Hematopoietic multipotent progenitor cell treated with erythropoietin and hydrocortisone succinate and interleukin-3 and kit ligand, for 4 days (in vitro differentiated cells): ENCODE measurements at places on chromosomes 12 and 14.

- DNase-seq = peak; percentile 70
These were observed 903 bp upstream of the NT5DC3 start for GRCh38 chr12:103841690-103842584.

- DNase-seq = peak; percentile 74
These were observed 4.6 kb upstream of the SEC23A start for GRCh38 chr14:39107591-39107996.

- DNase-seq = no peak
These were observed 21.7 kb downstream of the XRCC3 start for GRCh38 chr14:103693515-103693914.

- DNase-seq = no peak
These were observed 47.6 kb downstream of the TMEM30B start for GRCh38 chr14:61233436-61233956.

GRCh38 chr14:75877884-75878283, 103.9 kb downstream of the TGFB3 start:
- no peak for DNase-seq

DNA sequence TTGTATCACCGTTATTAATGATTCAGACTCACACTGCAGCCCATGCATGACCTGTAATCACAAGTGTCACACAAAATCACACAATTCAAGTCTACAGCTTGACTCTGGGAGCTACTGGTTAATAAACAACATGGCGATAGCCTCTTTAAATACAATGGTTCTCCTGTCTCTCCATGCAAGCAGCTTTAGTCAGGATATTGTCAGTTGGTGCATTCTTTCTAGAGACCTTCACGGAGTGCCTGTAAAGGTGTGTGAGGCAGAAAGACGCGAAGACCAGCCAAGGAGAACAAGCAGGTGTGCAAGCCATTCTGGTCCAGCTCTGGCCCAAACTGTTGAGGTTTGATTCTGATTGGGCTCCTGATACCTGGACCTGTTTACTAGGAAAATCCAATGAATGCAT, 40.0 kb upstream of the FOXN3 start:
- DNase-seq = no peak

- peak; percentile 73 for DNase-seq
These were observed 584 bp downstream of the VRK1 start for GRCh38 chr14:96797582-96798349.

- no peak for DNase-seq
These were observed 73.9 kb upstream of the CAPRIN2 start for GRCh38 chr12:30828686-30829085.

- peak; percentile 84 for DNase-seq
These were observed 75.3 kb upstream of the OR4E1 start for GRCh38 chr14:21748869-21749303.

DNA sequence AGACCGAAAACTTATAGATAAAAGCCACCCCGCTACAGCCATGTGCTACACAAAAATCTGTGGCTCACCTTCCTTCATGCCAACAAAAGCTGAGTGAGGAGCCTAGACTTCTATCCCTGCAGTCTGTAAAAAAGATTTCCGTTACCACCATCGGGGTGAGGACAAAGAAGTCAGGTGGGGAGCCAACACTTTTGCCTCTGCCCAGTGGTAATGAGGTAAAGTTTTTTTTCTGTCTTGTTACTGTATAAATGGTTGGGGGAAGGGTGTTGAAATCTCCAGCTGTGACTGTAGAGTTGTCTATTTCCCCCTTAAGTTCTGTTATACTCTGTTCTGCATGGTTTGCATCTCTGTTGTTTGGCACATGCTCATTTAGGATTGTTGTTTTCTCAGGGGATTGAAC, 707.8 kb downstream of the FLRT2 start:
- DNase-seq = no peak

GRCh38 chr14:86510491-86510890, 980.5 kb downstream of the FLRT2 start:
- no peak for DNase-seq

GRCh38 chr14:24710403-24711112, 76.6 kb upstream of the GZMB start:
- DNase-seq = peak; percentile 85

GRCh38 chr14:52602131-52602530, 49.5 kb downstream of the GPR137C start:
- DNase-seq = peak; percentile 10

GRCh38 chr12:108296945-108297344, 42.2 kb downstream of the CMKLR1 start:
- DNase-seq = no peak

DNA sequence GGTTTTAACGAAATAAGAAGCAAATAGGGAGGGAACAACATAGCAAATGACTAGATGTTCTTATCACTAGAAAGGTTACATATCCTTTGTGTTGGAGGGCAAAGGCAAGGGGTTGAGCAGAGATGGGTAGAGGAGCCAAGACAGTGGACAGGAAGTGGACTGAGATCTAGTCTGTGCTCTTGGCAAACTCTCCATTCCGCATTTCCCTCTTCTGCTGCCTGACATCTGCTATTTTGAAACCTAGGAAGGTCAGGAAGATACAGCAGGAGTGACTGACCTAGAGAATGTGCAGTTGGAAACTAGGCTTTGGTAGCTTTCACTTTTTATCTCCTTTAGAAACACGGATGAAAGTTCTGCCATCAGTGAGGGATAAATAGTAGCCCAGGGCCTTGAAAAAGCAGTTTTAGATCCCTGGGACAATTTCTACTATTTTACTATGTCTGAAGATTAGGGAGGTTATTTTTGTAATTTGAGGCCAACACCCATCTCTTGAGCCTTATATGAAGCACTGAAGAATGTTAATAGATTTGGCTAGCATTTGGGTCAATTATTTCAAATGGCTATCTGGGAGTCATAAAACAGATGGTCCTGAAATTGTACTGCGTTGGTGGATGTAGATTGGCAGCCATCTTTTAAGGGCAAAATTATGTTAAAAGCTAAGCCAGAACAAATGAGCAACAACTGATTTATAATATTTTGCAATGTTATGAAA, 410.3 kb downstream of the PCNX1 start:
- DNase-seq = no peak

DNA sequence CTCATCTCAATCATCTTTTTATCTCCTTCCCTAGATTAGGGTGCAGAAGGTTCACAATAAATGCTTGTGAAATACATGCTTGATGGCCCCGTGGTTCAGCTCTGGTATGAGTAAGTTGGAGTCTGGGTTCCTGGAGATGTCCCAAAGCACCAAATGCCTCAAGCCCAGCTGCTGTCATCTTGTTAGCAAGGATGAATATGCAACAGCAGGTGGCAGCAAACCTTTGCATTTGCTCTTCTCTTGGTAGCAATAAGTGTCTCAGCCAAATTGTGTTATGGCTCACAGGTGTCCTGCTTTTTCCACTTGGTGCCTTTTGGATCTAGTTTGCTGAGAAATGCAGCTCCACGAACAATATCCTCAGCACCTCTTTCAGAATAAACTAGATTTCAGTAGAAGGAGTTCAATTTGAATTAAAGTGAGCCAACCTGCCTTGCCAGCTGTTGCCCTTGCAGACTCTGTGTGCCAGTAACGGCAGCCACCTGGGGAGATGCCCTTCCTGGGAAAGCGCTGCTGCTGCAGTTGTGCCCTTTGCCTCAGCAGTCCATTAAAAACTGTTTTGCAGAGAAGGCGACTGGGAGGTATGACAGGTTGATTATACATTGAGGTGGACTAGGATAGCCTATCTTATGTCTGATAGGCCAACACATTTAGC, 417.3 kb downstream of the SNAPC1 start:
- DNase-seq = peak; percentile 67
